ENCODE measurements at places on chromosomes 5 and 9. TPM values are rescaled to one million over a fixed set of nuclear protein-coding genes. Genes with fewer than 3 reads are reported as not detected.

Gene TMEM252
- total RNA-seq: not detected

Gene TRAPPC13
- 21.5 TPM for total RNA-seq

Gene PDE6A
- 0.46 TPM for total RNA-seq

Gene GFI1B
- total RNA-seq: not detected

Gene PITX1
- 0.57 TPM for total RNA-seq

Gene SPINK13
- not detected for total RNA-seq

Gene CD274
- 2.0 TPM for total RNA-seq

DNA sequence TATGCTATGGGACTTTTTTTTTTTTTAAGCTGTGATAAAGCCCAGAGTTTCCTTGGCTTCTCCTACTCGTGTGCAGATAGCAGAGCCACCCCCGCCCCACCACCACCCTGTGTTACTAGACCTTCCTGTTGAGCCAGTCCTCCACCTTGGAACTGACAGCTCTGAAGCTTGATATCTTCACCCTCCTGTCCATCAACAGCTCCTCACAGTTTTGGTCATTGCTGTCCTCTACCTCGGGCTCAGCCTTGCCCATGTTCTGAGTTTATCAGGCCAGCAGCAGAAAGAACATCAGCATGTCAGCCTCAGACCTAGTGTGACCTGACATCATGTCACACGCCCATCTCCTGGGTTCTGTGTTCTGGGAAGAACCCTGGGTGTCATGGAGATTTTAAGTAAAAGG lies 167.1 kb upstream of the RAI14 start:
- H3K4me1 ChIP-seq: no peaks in the 10 kb centered on the region
- no peak overlapping the region for H3K4me3 ChIP-seq
- H3K27ac ChIP-seq: no peak overlapping the region
- no peak for DNase-seq
- H3K27me3 ChIP-seq: no peaks in the 10 kb centered on the region

- H3K27me3 ChIP-seq: no peaks in the 10 kb centered on the region
- H3K4me1 ChIP-seq: no peaks in the 10 kb centered on the region
- DNase-seq: no peak
- H3K36me3 ChIP-seq: no peaks in the 10 kb centered on the region
- H3K4me3 ChIP-seq: no peak overlapping the region
These were observed 132.9 kb upstream of the ACO1 start for GRCh38 chr9:32251539-32251938.

DNA sequence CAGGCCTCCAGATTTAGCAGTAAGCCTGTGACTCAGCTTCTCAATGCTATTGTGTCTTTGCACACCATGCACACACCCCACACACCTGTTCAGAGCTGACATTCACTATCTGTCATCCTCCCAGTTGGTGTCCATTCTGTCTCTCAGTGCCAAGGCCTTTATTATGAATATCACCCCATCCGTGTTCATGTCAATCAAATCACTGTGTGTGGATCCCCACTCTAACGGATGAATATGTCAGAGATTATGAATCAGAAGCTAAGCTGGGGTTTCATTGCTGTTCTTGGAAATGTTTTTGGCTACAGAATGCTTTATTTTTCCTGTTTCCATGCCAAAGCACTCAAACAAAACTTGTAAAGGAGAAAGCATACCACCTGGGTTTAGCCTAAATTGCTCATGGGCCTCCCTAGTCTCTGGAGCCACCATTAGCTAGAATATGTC lies 9.4 kb upstream of the MAMDC2 start:
- no peak for DNase-seq
- no peaks in the 10 kb centered on the region for H3K36me3 ChIP-seq
- no peaks in the 10 kb centered on the region for H3K27me3 ChIP-seq
- no peak overlapping the region for H3K4me3 ChIP-seq

GRCh38 chr5:54862036-54862435 lies 123.4 kb downstream of the ESM1 start:
- H3K4me1 ChIP-seq: peaks cover 3% of the 10 kb centered on the region
- H3K27me3 ChIP-seq: no peaks in the 10 kb centered on the region
- H3K4me3 ChIP-seq: no peak overlapping the region
- DNase-seq: no peak
- no peaks in the 10 kb centered on the region for H3K36me3 ChIP-seq
- no peak overlapping the region for H3K27ac ChIP-seq

DNA sequence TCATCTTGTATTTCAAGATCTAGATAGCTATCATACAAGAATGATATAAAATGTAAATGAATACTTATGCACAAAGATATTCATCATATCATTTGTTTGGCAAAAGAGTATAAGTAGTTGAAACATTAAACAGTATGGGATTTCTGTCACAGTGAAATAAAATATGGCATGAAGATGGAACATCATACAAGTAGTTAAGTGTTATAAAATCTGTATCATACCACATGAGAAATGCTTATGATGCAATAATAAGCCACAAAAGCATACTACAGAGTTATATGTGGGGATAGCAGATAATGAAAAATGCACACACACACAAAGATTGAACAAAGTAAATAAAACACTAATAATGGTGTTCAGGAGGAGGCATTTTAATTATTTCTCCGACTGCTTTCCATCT lies 838.0 kb upstream of the DMAC1 start:
- H3K27ac ChIP-seq: no peak overlapping the region
- no peaks in the 10 kb centered on the region for H3K36me3 ChIP-seq
- no peaks in the 10 kb centered on the region for H3K27me3 ChIP-seq
- DNase-seq: no peak

DNA sequence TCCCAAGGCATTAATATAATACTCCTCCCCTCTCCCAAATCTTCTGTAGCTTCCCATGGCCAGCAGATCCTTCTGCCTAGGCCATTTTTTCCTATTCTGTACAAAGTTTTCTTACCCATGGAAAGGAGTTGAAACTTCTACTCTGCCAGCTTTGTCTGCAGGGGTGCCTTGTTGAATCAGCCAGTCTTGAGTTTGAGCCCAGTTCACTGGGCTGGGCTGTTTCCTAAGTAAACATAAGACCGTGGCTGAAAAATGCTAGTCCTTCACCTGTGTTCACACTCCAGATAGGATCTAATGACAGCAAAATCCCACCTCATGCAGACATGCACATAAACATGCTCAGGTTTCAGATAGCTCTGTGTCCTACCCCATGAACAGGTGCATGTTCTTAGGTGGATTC lies 10.4 kb downstream of the TEX48 start:
- H3K36me3 ChIP-seq: no peaks in the 10 kb centered on the region
- H3K4me1 ChIP-seq: no peaks in the 10 kb centered on the region
- no peak overlapping the region for H3K27ac ChIP-seq
- DNase-seq: no peak
- H3K27me3 ChIP-seq: no peaks in the 10 kb centered on the region

GRCh38 chr5:107670932-107671741 lies at the start of gene EFNA5:
TSS of gene EFNA5 (minus strand) at chr5:107670937.
- no peaks in the 10 kb centered on the region for H3K4me1 ChIP-seq
- H3K27me3 ChIP-seq: no peaks in the 10 kb centered on the region
- peak; percentile 40 for DNase-seq

DNA sequence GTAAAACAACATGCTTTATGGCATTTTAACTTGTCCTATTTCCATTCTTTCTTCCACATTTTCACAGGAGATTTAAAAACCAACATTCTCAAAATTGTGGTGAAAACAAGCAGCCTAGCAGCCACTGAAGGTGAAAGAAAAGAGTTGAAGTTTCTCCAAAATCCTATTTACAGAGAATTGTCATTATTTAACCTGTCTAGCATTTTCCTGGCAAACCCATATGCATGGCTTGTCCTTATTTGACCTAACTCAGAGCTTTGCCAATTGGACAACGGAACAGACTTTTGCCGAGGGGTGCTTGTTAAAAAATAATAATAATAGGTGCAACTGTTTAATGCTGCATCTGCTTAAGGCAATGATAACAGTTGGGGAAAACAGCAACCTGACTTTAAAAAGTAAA lies 80.4 kb upstream of the PCSK5 start:
- no peaks in the 10 kb centered on the region for H3K36me3 ChIP-seq
- no peak overlapping the region for H3K4me3 ChIP-seq
- no peak overlapping the region for H3K27ac ChIP-seq
- no peaks in the 10 kb centered on the region for H3K27me3 ChIP-seq

DNA sequence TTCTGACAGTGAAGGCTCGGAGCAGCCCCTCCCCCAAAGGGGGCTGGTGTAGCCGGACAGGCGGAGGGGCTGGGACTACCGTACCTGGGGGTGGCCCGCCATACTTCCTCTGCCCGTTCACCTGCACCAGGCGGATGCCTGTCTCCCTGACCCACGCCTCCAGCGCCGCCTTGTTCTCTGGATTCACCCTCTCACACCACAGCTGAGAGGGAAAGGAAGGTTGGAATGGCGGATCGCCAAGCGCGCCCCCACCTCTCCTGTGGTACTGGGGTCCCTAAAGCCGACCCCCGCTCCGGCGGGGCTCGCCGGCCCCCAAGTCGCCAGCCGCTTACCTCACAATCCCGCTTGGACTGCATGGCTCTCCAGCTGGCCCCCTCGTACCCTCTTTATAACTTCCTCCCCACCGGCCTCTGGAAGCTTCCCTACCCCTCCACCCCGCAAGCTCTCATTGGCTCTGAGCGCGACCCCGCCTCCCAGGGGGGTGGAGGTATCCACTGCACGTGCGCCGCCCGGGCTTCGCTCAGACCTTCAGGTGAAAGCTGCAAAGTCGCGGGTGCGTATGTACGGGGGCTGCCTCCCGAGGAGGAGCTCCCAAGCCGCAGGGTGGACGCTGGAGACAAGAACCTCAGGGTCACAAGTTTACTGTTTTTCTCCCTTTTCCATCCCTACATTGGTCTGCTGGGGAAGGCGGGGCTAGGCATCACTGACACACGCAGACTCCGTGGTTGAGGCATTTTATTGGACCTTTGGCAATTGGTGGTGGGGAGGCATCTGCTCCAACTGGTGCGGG lies at the start of gene DND1:
Gene DND1, minus strand, starts transcription at position 390 of the 790 bp plus-strand sequence. Its CDS starts 34 bp downstream, at position 356.
- no peaks in the 10 kb centered on the region for H3K36me3 ChIP-seq
- no peak within 1 kb of the TSS for H3K4me3 ChIP-seq
- no peaks in the 10 kb centered on the region for H3K27me3 ChIP-seq
- H3K4me1 ChIP-seq: peaks cover 3% of the 10 kb centered on the region
- peak; percentile 51 for DNase-seq
- H3K27ac ChIP-seq: no peak within 1 kb of the TSS

GRCh38 chr9:104836767-104837166 lies 72.8 kb downstream of the NIPSNAP3B start:
- H3K4me1 ChIP-seq: no peaks in the 10 kb centered on the region
- no peak overlapping the region for H3K4me3 ChIP-seq
- DNase-seq: no peak
- no peak overlapping the region for H3K27ac ChIP-seq

DNA sequence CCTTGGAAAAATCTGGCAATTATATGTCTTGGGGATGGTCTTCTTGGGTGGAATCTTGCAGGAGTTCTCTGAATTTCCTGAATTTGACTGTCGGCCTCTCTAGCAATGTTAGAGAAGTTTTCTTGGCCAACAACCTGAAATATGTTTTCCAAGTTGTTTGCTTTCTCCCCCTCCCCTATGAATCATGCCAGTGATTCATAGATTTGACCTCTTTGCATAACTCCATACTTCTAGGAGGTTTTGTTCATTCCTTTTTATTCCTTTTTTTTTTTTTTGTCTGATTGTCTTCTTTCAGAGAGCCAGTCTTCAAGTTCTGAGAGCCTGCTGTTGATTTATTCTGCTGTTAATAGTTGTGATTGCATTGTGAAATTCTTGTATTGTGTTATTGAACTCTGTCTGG lies 56.7 kb upstream of the SLC44A1 start:
- no peak overlapping the region for H3K4me3 ChIP-seq
- H3K4me1 ChIP-seq: no peaks in the 10 kb centered on the region
- no peak for DNase-seq

DNA sequence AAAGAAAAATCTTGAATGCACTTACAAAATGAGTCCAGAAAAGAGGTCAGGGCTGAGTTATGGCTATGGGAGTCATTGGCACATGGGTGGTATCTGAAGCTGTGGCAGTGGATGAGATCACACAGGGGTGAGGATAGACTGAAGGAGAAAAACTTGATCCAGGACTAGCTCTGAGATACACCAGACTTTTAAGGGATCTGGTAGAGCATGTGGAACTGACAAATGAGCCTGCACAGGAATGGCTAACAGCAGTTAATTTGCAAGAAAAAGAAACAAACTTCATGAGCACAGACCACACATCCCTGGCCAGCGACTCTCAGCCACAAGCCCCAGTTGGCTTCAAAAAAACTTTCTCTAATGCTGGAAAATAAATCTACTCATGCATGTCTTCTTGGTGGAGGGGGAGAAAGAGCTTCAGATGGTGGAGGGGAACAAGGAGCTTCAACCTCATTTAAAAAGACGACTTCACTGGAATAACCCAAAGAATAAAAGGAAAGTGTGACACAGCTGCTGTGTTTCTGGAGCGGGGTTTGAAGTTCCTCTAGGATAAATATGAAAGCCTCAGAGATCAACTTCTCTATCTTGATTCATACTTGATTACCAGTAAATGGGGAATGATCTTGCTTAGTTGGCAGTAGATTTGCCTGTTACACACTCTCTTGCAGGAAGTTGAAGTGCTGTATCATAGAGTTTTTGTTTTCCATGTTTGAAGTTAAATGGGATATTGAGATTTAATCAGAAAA lies 33.6 kb downstream of the TNFAIP8 start:
- no peak for DNase-seq
- no peaks in the 10 kb centered on the region for H3K4me1 ChIP-seq
- no peaks in the 10 kb centered on the region for H3K27me3 ChIP-seq
- H3K27ac ChIP-seq: no peak overlapping the region
- no peak overlapping the region for H3K4me3 ChIP-seq

DNA sequence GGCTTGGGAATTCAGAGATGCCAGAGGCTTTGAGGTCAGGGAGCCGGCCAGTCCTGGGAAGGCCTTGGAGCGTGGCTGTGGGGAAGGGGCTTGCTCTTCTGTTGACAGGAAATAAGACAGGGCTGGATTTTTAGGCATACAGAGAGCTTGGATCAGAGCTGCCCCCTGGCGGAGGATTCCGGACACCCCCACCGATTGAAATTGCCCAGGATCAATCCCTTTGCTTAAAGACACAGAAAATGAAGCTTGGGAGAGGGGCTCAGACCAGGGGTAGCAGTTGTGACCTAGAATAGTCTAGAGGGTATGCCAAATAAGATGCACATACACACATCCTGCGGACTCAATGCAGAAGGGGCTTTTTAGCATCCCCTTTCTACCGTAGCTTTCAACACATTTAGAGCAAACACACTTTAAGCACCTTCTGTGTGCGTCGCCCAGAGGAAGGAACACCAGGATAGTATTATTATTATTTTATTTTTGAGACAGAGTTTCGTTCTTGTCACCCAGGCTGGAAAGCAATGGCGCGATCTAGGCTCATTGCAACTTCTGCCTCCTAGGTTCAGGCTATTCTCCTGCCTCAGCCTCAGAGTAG lies 1.7 kb upstream of the NTMT1 start:
- peak; percentile 66 for DNase-seq
- no peaks in the 10 kb centered on the region for H3K27me3 ChIP-seq
- no peaks in the 10 kb centered on the region for H3K36me3 ChIP-seq
- no peak overlapping the region for H3K4me3 ChIP-seq

- H3K27ac ChIP-seq: no peak overlapping the region
- no peaks in the 10 kb centered on the region for H3K27me3 ChIP-seq
- no peak overlapping the region for H3K4me3 ChIP-seq
- H3K36me3 ChIP-seq: no peaks in the 10 kb centered on the region
- no peak for DNase-seq
These were observed 197.1 kb downstream of the NR3C1 start for GRCh38 chr5:143206196-143207053.
